Stimulated activated CD4-positive, alpha-beta T cell treated with anti-CD3 and anti-CD28 coated beads, Interleukin-15, amount 100 ng/mL, for 1 hour (primary cell): ENCODE measurements at places on chromosomes 11 and 22.

DNA sequence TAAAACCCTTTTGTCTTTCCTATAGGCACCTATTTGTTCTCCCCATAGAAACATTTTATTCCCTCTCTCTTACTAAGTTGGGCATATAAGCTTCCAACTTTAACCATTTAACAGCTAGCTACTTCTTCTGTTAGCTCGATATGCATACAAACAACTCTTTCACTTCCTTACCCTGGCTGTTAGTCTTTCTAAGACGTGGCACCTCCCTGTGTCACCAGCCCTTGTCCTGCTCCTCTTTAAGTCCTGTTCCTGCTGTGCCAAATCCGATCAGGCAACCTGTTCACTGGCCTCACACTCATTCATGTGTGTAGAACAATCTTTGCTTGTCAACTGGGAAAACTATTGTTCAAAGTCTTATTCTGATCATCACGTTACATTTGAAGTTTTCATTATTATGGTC is 1376.1 kb upstream of the TENM4 start:
- DNase-seq: no peak

GRCh38 chr11:57072640-57073039 is 83.9 kb downstream of the OR5AK2 start:
- DNase-seq: no peak

DNA sequence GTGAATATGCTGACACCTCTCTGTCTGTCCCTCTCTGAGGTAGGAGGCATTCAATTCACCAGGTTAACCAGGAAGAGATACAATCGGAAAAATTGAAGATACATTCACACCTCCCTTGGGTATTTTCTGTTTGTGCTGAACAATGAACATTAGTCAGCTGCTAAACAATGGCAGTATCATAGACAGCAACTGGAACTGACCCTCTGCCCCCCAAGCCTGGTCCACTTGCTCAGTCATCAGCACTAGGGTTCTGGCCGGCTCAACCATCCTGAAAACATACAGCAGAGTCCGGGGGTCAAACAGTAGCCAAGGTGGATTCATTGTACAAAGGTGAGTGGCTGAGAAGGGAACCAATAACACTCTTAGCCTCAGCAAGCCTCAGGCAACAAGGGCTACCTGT is 4.0 kb downstream of the NECTIN1 start:
- no peak for DNase-seq

DNA sequence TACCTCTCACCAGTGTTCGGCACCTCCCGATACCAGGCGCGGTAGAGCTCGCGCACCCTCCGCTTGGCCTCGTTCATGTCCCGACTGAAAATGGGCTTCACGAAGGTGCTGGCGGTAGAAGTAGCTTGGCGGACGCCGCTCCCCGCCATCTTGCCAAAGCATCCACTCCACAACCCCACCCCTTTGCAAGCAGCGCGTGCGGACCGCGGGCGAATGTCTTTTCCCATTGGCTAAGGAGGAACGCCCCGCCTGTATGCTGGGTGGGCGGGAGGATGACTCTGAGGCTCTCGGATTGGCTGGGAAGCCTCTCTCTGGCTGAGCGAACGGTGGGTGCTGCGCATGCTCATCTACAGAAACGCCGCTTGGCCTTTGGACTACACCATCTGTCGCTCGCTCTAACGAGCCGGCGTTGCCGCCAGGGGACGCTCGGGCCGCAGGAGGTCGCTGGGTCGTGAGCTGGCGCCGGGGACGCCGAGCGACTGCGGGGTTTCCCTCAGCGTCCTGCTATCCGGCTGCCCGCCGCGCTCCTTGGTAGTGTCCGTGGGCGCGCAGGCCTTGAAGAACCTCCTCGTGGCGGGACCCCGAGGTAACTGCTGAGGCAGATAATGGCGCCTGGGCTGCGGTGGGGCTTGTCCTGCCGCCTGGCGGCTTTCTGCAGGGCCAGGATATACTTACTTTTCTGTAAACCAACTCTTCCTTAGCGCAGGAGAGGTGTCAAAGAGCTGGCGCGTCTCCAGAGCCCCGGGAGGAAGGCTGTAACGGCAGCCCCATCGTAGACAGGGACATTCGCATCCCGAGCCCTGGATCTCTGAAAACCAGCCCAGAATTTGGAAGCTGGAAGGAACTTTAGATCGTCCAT is at the start of gene NDUFA6:
Gene NDUFA6, minus strand, starts transcription at position 177 of the 859 bp plus-strand sequence. Its CDS starts 28 bp downstream, at position 149.
- peak; percentile 94 for DNase-seq

DNA sequence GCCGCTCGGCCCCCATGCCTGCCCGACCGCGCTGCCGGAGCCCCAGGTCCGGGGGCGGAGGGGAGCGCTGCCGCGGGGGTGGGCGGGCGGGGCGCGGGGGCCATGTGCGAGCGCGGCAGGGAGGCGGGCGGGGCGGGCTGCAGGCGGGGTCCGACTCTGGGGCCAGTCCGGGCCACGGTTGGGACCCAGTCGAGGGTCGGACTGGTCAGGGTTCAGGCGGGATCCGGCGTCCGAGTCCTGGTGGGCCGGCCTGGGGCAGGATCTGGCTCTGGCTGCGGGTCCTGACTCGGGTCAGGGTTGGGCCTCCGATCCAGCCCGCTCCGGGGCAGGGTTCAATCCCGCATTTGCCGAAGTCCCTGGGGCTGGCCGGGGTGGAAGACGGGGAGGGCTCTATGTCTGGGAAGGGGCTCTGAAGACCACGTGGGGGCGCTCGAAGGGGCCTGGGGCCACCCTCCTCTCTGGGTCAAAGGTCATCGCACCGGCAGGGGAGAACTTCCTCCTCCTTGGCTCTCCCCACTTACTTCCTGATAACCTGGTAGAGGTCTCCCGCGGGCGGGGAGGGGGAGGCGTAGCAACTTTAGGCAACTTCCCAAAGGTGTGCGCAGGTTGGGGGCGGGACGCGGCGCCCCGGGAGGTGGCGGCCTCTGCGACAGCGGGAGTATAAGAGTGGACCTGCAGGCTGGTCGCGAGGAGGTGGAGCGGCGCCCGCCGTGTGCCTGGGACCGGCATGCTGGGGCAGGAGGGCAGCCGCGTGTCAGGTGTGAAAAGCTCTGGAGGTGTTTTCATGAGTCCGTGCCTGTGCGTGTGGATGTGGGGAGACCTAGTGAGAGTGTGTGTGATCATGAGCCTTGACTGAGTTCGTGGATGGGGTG is 603 bp downstream of the ESRRA start:
- DNase-seq: peak; percentile 57
